ENCODE measurements at places on chromosomes 1 and 21.

- no peak for DNase-seq
Measured at GRCh38 chr21:19065164-19065563, 661.6 kb upstream of the TMPRSS15 start.

DNA sequence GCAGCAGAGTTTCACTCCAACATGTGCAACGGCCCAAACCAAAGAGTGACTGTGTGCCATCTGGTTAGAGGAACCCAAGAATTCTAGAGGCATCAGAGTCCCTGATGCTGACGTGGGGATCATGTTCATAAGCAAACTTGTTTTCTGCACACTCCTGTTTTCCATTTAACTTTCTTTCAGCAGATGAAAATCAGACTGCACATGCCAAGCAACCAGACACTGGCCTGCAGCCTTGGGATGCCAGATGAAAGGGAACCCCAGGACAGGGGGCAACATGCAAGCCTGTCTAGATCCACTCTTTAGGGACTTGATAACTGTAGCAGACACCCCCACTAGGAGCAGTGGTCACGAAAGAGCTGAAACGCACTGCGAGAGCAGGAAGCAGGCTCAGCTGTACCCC lies 56.8 kb downstream of the SLC66A1 start:
- DNase-seq, result no peak

DNA sequence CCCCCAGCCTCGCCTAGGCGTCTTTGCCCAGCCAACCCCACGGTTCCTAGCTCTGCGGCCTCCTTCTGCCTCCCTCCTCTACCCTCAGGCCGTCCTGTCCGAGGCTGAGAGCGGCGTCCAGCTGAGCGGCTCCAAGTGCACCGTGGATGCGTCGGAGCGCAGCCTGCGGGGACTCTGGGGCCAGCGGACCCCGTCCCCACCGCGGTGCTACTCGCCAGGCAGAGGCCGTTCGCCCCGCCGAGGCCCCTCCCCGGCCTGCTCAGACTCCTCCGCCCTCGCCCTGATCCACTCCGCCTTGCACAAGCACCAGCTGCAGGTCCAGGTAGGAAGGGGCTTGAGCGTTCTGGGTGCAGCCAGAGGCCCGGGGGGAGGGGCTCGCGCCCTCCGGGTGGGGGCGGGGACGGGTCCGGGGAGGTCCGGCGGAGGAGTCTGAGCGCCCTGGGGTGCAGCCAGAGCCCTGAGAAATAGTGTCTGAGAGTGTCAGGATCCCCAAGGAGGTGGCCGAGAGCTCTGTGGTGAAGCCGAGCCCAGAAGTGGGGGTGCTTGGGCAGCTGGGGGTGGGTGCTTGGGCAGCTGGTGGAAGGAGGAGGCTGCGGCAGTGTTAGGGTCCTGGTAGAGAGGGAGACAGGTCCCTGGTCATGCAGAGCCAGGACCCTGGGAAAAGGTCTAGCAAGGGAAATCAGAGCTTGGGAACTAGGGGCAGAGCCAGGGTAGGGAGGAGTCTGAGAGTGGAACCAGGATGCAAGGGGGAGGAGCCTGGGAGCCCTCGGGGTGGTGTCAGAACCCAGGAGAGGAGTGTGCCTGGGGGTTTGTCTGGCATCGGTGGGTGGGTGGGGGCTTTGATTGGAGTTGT lies 3.2 kb upstream of the NBPF3 start:
- DNase-seq, result no peak

DNA sequence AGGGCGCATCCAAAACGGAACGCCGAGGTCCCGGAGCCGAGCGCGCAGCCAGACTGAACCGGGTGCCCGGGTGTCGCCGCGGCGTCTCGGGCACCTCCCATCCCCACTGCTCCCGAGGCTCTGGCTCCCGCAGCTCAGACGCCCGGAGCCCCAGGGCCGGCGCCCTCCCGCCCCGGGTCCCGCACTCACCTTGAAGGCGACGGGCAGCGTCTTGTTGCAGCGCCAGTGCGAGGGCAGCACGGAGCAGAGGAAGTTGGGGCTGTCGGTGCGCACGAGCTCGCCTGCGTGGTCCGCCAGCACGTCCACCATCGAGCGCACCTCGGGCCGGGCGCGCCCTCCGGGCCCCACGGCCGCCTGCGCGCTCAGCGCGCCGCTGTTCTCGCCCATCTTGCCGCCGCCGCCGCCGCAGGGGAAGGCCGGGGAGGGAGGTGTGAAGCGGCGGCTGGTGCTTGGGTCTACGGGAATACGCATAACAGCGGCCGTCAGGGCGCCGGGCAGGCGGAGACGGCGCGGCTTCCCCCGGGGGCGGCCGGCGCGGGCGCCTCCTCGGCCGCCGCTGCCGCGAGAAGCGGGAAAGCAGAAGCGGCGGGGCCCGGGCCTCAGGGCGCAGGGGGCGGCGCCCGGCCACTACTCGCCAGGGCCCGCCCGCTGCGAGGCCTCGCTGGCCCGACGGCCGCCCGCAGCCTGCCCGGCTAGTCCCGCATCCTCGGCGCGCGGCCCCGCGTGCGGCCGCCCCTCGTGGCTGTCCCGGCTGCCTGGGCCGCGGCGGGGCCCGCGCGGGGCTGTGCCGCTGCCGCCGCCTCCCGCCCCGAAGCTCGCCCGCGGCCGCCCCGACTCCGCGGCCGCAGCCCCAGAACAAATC lies 447 bp downstream of the RUNX3 start:
- DNase-seq, result peak; percentile 26

DNA sequence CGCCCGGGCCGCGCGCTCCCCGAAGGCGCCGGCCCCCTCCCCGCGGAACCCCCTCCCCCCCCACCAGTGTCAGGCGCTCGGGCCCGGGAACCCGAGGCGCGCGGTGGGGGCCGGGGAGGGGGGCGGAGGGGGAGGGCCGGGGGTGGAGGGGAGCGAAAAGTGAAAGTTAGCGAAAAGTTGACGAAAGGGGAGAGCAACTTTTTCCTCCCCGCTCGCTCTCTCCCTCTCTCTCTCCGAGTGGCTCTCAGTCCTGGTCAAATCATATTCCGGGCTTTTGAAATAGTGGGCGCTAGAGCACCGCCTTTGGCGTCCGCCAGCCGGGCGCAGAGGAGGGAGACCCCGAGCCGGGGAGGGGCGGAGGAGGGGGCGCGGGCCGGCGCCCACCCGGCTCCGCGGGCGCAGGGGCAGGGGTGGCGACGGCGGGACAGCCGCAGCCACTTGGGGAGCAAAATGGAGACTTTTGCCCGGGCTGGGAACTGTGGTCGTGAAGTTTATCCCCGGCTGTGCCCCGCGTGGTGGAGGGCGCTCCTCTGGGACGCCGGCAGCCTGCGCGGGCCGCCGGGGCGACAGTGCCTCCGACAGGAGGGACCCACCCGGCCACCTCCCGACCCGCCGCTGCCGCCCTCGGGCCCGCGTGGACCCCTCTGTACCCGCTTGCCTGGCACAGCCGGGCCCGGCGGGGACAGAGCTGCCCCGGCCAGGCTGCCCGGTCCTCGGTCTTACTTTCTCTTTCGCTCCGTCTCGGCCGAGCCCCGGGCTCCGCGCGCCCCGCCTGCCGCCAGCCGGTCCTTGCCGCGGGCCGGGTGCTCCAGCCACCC lies 697 bp downstream of the PRDM16 start:
- no peak for DNase-seq

DNA sequence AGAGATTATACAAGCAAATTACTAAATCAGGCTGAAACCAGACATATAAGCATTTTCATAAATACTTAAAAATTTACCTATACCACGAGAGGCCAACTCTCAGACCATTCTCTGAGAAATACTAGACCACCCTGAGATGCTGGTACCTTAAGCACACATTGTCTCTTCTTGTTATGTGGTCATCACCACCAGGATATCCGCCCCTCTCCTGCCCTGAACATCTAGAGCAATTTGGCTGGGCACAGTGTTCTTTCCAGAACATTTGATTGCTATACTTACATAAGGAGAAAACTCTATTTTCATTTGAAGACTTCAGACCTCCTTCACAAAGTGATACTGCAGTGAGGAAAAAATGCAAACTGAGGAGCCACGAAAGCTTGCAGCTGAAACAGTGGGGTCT lies 36.2 kb upstream of the DUSP10 start:
- no peak for DNase-seq

DNA sequence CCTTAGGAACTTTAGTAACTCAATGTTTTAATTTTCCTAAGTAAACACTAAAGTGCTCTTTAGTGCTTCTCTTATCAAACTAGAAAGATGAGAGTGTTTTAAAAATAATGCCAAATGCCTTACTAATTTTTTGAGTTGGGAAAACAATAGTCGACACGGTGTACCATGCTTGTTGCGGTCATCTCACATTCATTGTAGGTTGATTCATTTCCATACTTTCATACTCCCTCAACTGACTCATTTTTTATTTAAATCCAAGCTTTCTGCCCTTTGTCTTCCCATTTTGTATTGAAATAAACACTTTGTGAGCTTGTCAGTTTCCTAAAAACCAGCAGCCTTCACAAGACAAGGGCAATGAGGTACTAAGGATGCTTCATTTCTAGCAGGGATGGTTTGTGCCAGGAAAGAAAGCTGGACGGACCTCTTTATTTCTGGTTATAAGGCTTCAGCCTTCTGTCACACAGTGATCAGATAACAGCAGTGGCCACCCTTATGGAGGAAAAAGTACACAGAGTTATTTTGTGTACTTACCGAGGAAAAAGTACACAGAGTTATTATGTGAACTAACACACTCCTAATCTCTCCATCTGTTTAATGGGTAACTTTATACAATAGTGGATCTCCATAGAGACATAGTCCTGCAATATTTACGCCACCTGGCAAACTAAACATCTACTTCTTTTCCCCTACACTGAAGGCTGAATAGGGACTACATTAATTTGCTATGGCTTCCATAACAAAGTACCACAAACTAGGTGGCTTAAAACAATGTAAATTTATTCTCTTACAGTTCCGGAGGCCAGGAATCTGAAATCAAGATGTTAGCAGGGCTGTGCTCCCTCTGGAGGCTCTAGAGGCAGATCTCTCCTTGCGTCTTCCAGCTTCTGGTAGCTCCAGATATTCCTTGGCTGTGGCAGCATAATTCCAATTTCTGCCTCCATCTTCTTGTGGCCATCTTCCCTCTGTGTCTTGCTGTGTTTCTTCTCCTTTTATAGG lies 13.0 kb upstream of the CCDC190 start:
- DNase-seq, result no peak

- no peak for DNase-seq
Measured at GRCh38 chr1:152026895-152027294, 9.9 kb downstream of the S100A11 start.

DNA sequence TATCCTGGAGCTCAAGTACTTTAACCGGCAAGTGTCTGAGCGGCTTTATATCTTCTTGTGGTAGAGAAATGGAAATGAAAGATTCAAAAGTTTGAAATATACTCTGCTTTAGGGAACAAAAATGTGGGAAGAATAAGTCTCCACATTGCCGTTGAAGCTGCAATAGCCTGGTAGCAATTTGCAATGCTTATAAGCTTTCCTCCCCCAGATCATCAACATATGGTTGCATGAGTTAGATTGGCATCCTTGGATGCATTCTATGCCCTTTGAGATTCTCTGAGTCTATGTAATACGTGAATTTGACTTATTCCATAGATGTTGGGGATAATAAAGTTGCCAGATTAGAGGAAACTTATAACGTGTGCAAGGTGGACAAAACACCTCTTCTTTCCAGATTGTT lies 86.1 kb upstream of the KCNK1 start:
- DNase-seq, result no peak

- no peak for DNase-seq
Measured at GRCh38 chr1:27616441-27616840, 12.5 kb upstream of the AHDC1 start.

GRCh38 chr1:3368711-3369445 lies 85.6 kb upstream of the ARHGEF16 start:
- no peak for DNase-seq

- DNase-seq, result no peak
Measured at GRCh38 chr1:212567638-212568037, 40.9 kb upstream of the ATF3 start.

DNA sequence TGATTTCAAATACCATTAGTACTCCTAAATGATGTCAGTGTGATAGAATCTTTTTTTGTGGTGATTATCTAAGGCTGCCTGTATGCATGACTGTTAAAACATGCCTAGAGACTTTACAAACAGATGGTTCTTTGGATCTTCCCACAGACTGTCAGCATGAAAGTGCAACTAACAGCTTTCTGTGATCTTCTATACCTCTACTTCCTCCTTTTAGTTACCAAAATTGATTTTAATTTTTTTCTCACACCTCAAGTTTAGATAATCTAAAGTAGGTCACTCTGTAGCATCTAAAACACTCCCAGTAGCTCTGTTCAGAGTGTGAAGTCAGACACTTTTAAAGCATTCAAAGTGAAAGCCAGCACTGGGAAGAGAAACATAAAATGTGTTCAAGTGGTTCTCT lies 534.5 kb downstream of the PTPRC start:
- no peak for DNase-seq

DNA sequence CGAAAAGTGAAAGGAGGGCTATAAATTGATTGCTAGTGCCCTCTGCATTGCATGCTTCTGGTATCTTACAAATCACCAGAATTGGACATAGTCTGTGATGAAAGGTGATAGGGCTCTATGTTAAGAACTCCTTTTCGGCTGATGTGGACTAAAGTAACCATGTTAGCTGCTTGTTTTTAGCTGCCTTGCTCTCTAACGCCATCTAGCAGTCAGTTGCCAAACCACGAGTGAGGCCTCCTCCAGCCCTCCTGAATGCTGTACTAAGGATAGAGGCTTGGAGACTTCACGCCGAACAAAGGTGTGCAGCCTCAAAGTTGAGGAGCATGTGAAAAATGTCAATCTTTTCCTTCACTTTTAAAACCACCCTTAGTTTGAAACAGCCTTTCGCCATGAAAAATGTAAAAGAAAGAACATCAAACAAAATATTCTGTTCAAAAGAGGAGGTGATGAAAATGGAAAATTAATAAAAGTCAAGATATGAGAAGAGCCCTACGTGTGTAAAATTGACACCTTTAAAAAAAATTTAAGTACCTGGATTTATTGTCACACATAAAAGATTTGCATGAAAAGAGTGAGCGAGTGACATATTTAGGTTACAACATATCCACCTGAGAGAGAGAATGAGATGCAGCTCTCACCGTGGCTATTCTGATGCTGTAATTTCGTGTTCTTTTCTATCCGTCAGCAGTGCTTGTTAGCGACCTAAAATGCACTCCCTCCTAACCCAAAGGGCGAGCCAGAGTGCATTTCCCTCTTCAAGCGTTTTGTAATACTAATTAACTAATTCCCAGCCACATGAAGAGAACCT lies 8.1 kb downstream of the LRRC53 start:
- peak; percentile 35 for DNase-seq
